ENCODE measurements at places on chromosomes 3 and 15. TPM values are rescaled to one million over a fixed set of nuclear protein-coding genes. Genes with fewer than 3 reads are reported as not detected.

The ISLR gene
- 0.08 TPM for total RNA-seq

The ISL2 gene
- total RNA-seq = 0.11 TPM

The MAGI1 gene
- total RNA-seq = 4.3 TPM

The PLA2G4D gene
- 0.08 TPM for total RNA-seq

The ILDR1 gene
- total RNA-seq = 0.55 TPM

The PCLAF gene
- 33.3 TPM for total RNA-seq

The IQCF5 gene
- total RNA-seq = not detected

The SOX14 gene
- not detected for total RNA-seq

The TRAT1 gene
- not detected for total RNA-seq

The HES1 gene
- total RNA-seq = 45.3 TPM

The ZNF80 gene
- not detected for total RNA-seq

The ANKRD34C gene
- total RNA-seq = not detected

The RGMA gene
- 0.55 TPM for total RNA-seq

The WDR93 gene
- not detected for total RNA-seq

The ZBED2 gene
- total RNA-seq = 124 TPM

The GOLGA8K gene
- total RNA-seq = 0.08 TPM

The DPPA2 gene
- not detected for total RNA-seq

The ZPLD1 gene
- 0.72 TPM for total RNA-seq

The KCNH8 gene
- not detected for total RNA-seq

The GABRB3 gene
- 1.8 TPM for total RNA-seq

The GRAMD2A gene
- 7.5 TPM for total RNA-seq

The FEZF2 gene
- not detected for total RNA-seq

The VGLL3 gene
- total RNA-seq = 0.65 TPM

The RLBP1 gene
- total RNA-seq = not detected

The ADGRG7 gene
- total RNA-seq = not detected

The NR2E3 gene
- not detected for total RNA-seq

The IL17RE gene
- 10.8 TPM for total RNA-seq

The ZNF662 gene
- total RNA-seq = 1.0 TPM

The CPEB1 gene
- 0.04 TPM for total RNA-seq

The MRAS gene
- total RNA-seq = 2.6 TPM

The AHSG gene
- not detected for total RNA-seq

The KLHDC8B gene
- 28.8 TPM for total RNA-seq

The CSPG5 gene
- total RNA-seq = 0.08 TPM

The SCAMP5 gene
- under 0.01 TPM for total RNA-seq

The BCHE gene
- 0.08 TPM for total RNA-seq

The CELSR3 gene
- 1.0 TPM for total RNA-seq

The CMTM8 gene
- 2.5 TPM for total RNA-seq

The LRTM1 gene
- total RNA-seq = not detected

The IGSF11 gene
- total RNA-seq = not detected

The ITGA11 gene
- total RNA-seq = 0.08 TPM

The AMT gene
- 1.9 TPM for total RNA-seq

The CADM2 gene
- not detected for total RNA-seq

The GABRR3 gene
- total RNA-seq = not detected

The DPPA4 gene
- not detected for total RNA-seq

The DAZL gene
- not detected for total RNA-seq

The PROS1 gene
- total RNA-seq = 2.3 TPM

The COMMD2 gene
- total RNA-seq = 33.3 TPM

The SLC25A26 gene
- 30.7 TPM for total RNA-seq

The CLRN1 gene
- not detected for total RNA-seq

The ZKSCAN7 gene
- 6.4 TPM for total RNA-seq

The SLC7A14 gene
- total RNA-seq = not detected

The CCR5 gene
- not detected for total RNA-seq

The TGM5 gene
- 0.16 TPM for total RNA-seq

The SYNM gene
- total RNA-seq = 1.7 TPM

The EXD1 gene
- not detected for total RNA-seq

The SEMA7A gene
- total RNA-seq = 7.6 TPM

The TMC3 gene
- total RNA-seq = not detected

The NMNAT3 gene
- 4.0 TPM for total RNA-seq

The BUB1B gene
- 30.6 TPM for total RNA-seq

The GRM7 gene
- total RNA-seq = not detected
